ENCODE measurements at places on chromosomes 1 and 21.

GRCh38 chr1:175871647-175872046 lies 128.3 kb upstream of the TNR start:
- DNase-seq: no peak

GRCh38 chr1:100039591-100039990 lies 69.8 kb downstream of the SLC35A3 start:
- no peak for DNase-seq

GRCh38 chr1:26583646-26584485 lies 54.3 kb downstream of the RPS6KA1 start:
- no peak for DNase-seq

- no peak for DNase-seq
Measured at GRCh38 chr1:29383746-29384371, 147.5 kb downstream of the PTPRU start.

DNA sequence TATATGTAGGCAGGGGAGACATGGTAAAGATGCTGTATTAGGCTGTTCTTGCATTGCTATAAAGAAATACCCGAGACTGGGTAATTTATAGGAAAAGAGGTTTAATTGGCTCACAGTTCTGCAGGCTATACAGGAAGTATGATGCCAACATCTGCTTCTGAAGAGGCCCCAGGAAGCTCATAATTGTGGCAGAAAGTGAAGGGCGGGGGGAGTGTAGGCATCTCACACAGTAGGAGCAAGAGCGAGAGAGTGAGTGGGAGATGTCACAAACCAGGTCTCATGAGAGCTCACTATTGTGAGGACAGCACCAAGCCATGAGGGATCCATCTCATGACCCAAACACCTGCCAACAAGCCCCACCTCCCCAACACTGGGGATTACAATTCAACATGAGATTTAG lies 21.1 kb downstream of the MAN1A2 start:
- DNase-seq: no peak

DNA sequence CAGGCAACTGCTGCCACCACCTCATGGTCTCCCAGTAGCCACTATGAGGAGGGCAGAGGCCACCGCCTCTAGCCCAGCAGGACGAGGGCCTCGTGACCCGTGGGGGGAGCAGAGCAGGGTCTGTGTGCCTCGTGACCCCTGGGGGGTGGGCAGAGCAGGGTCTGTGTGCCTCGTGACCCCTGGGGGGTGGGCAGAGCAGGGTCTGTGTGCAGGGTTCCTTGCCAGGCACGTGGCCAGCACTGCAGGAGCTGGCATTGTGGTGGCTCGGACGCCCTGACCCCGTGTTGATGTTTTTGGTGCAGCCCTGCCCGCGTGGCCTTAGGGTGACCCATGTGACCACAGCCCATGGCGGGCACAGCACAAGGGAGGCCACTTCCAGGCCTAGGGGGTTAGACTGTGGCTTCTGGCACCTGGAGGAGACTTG lies 52.8 kb downstream of the SLX9 start:
- DNase-seq: no peak

GRCh38 chr21:45833414-45833813 lies 148.2 kb upstream of the COL6A1 start:
- no peak for DNase-seq

- DNase-seq: no peak
Measured at GRCh38 chr21:35953597-35953996, 106.7 kb downstream of the SETD4 start.

- DNase-seq: no peak
Measured at GRCh38 chr1:219669556-219669955, 56.7 kb upstream of the ZC3H11B start.

- no peak for DNase-seq
Measured at GRCh38 chr1:111195002-111195684, 5.3 kb downstream of the DENND2D start.

DNA sequence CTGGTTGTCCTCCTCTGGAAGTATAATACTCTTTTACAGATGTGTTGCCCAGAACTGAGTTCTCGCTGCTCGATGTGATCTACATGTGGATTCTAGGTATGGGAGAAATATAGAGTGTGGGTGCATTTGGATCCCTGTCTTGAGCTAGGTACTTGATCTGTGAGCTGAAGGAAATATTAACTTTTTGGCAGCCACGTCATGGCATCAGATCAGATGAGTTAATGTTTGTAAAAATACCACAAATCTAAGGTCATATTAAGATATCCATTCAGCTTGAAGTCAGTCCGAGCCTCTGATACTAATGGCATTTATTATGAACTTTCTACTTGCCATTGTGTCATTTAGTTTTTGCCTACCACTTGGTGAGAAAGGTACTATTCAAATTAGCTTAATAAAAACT lies 24.6 kb downstream of the MAPKAPK2 start:
- no peak for DNase-seq

GRCh38 chr1:154351363-154352068 lies 26.2 kb downstream of the ATP8B2 start:
- no peak for DNase-seq

GRCh38 chr1:240808381-240808780 lies 196.4 kb upstream of the GREM2 start:
- DNase-seq: no peak

All from NCI-H1417 treated with DMSO at 0.1 percent for 48 hours (cell line).